ENCODE measurements at places on chromosomes 5 and 9.

DNA sequence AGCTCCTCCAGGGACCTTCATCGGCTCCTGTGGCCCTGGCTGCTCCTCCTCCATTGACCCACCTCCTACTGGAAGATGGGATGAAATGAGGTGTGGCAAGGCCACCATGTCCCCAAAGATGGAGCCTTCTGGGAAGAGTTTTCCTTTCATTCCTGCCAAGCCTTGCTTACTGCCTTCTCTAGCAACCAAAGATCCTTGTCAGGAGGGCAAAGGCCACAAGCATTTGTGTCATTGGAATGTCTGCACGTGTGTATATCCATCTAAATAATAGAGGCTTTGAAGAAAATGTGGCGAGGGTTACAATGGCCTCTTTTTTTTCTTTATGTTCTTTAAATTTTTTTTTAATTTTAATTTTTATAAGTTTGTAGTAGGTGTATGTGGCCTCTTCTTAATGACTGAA is 313.6 kb downstream of the ARHGEF28 start:
- DNase-seq, result no peak

GRCh38 chr5:159838551-159839222 is 77.6 kb upstream of the ADRA1B start:
- DNase-seq, result no peak

- no peak for DNase-seq
Measured at GRCh38 chr9:134621558-134622110, 20.0 kb upstream of the COL5A1 start.

- no peak for DNase-seq
Measured at GRCh38 chr9:37512437-37512836, 26.7 kb downstream of the POLR1E start.

GRCh38 chr5:174737330-174737729 is 12.9 kb downstream of the MSX2 start:
- no peak for DNase-seq

GRCh38 chr5:33308586-33308985 is 132.2 kb upstream of the TARS1 start:
- no peak for DNase-seq

GRCh38 chr5:165196961-165197360 is 1691.5 kb downstream of the MAT2B start:
- no peak for DNase-seq

DNA sequence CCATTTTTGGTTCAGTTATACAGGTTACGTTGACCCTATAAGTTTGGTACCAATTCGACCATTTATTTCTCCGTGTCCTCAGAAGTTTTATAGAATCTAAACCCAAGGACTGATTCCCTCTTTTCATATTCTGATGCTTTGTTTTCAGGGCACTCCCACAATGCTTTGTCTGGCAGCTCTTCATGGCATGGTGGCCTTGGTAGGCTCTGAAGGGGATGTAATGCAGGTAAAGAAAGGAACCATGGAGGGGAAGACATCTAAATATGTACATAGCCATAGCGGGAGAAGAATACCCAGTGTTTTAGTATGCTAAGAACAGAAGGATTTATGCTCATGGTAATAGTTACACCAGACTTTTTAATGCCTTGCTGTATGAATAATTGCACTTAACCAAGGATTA is 82.7 kb downstream of the HACD4 start:
- DNase-seq, result no peak

GRCh38 chr5:107388141-107388861 is 282.4 kb downstream of the EFNA5 start:
- no peak for DNase-seq

- DNase-seq, result no peak
Measured at GRCh38 chr5:68369023-68369359, 153.4 kb downstream of the PIK3R1 start.

- no peak for DNase-seq
Measured at GRCh38 chr9:93099551-93100275, 3.7 kb downstream of the CARD19 start.

- no peak for DNase-seq
Measured at GRCh38 chr5:68110264-68110663, 105.3 kb upstream of the PIK3R1 start.

- no peak for DNase-seq
Measured at GRCh38 chr5:88426441-88426840, 157.8 kb upstream of the TMEM161B start.

DNA sequence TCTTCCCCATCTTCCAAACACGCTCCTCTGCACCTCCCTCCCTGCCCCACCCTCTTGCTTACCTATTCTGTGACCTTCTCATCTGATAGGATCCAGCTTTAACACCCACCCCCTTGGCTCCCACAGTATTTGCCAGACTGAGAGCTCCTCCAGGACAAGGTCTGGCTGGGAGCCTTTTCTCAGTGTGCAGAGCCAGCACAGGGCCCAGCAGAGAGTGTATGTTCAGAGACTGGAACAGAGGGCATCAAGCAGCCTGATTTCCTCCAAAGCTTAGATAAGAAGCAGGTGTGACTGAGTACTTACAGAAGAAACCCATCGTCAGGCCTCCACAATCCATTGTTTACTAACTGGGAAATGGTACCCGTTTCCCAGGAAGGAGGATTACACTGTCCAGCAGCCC is 26.6 kb downstream of the LHX6 start:
- DNase-seq, result no peak

GRCh38 chr9:27258662-27259061 is 38.3 kb downstream of the EQTN start:
- DNase-seq, result no peak

- no peak for DNase-seq
Measured at GRCh38 chr9:89814340-89815040, 209.7 kb downstream of the GADD45G start.

- DNase-seq, result no peak
Measured at GRCh38 chr9:110830495-110830894, 161.9 kb downstream of the MUSK start.

DNA sequence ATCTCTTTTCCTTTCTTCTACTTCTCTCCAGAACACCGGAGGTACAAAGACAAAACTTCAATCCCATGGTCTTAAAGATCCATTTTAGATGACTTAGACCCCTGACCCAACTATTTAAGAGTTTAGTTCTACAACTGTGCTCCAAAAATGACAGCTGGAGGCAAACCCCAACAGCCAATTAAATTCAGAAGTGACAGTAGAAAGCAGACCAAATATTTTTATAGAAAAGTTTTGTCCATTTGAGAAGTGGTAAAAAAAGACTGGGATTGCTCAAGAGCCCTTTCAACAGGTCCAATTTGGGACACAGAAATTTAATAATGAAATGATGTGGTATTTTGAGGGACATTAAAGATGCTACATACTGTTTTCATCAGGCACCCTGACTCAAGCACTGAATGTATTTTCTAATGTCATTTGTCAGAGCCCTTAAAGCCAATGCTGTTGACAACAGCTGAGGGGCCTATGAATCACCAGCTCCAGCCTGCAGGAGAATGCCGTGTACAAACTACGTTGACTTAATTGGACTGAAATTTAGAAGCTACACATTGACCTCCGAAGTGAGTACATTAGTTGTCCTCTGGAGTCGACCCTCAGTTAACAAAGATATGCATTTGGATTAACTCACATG is 147.5 kb upstream of the PIK3R1 start:
- DNase-seq, result no peak

- no peak for DNase-seq
Measured at GRCh38 chr5:51746023-51746422, 362.8 kb downstream of the ISL1 start.

DNA sequence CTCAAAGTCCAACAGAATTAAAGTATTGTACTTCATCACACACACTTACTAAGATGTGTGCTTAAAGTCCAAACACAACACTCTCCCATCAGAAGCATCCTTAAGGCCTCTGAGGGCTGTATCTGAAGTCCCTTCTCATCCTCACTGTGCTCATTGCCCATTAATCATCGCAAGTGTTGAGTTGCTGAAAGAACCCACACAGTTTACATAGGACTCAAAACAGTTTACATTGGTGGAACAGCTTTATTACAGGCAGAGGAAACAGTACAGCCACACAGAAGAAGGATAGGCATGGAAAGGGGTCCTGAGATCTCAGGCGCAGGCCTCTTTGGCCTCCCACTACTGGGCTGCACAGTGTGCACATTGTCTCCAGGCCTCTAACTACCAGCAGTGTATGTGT is 113.4 kb downstream of the CMYA5 start:
- no peak for DNase-seq

GRCh38 chr5:139251695-139252288 is 41.7 kb upstream of the MATR3 start:
- DNase-seq, result no peak

GRCh38 chr9:113919871-113920270 is 43.8 kb downstream of the ZNF618 start:
- no peak for DNase-seq

DNA sequence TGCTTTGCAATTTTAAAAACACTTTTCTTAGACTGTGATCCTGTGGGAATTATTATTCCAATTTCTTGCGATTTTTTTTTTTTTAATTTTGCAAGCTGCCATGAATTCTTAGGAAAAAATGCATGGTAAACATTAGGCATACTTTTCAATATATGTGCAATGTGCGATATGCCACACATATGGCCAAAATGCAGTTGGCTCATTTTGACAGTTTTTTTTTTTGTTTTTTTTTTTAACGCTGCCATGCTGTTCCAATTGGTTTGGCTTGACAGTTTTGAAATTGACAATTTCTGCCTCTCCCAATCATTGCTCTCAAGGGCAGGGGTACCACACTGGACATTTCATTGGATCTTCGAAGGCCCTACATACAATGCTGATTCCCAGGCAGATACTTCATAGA is 36.4 kb downstream of the DAPK1 start:
- no peak for DNase-seq

DNA sequence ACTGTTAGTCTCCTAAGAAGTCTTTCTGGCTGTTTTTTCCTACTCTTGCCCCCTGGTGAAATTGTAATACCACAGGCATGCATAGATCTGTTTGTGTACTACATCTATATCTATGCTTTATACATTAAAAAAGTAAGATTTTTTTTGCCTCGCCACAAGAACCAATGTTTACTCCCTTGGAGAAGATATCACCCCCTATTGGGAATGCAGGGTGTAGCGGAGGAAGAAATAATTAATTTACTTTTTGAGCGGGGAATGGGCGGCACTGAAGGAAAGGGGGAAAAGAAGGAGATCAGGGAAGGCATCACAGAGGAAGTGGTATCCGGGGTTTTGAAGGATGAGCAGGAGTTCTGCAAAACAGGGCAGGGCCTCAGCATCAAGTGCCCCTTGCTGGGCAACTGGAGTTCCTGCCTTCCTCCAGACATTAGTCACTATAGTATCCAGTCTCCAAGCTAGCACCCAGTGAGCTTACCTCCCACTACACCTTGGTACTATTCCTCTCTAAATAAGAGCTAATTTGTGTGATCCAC is 134.9 kb downstream of the GABBR2 start:
- no peak for DNase-seq

GRCh38 chr9:93091453-93092081 is 4.5 kb upstream of the CARD19 start:
- DNase-seq, result peak; percentile 58

DNA sequence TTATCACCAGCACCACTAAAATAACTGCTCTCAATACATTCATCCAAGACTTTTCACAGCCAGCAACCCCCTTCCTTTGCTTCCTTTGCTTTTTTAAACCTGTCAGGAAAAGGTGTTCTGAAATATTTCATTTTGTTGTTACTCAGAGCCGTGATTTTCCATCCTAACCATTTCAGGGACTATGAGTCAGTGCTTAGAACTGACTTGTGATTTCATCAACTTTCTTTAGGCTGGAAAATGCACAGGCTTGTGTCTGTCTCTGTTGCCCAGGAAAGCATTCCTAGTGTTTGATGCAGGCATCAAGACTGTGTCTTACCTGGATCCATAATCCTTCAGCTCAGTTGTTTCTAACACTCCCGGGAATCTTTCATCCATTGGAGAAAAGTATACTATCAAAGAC is 805.6 kb downstream of the BRINP1 start:
- DNase-seq, result no peak

DNA sequence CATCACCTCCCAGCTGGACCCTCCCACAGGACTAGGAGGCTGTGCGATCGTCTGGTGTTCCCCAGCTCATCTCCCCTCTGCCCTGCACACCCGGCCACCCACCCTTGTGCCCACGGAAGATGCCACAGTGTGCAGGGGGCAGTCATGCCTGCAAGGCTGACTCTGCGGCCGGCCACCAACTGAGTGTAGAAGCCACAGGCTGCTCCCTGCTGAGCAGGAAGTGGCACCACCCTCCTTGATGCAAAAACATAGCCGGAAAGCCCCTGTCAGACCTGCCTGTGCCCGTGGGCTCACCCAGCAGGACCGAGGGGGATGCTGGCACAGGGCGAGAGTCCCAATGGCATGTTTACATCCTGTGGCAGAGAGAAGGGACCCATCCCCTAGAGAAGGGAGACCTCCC is 40.3 kb upstream of the SLC12A7 start:
- DNase-seq, result no peak

All from CD4-positive, alpha-beta T cell (primary cell).